ENCODE measurements at places on chromosomes 7 and 10. TPM values are rescaled to one million over a fixed set of nuclear protein-coding genes. Genes with fewer than 3 reads are reported as not detected.

FAM25G gene
- not detected for total RNA-seq

SEMA3E gene
- 1.1 TPM for total RNA-seq

MRLN gene
- total RNA-seq, result not detected

SHTN1 gene
- 1.4 TPM for total RNA-seq

ADCY1 gene
- total RNA-seq, result 0.18 TPM

- no peaks in the 10 kb centered on the region for H3K36me3 ChIP-seq
- H3K4me3 ChIP-seq, result no peak overlapping the region
- H3K4me1 ChIP-seq, result no peaks in the 10 kb centered on the region
Observed at GRCh38 chr7:146090023-146090645, 26.5 kb upstream of the CNTNAP2 start.

- peak overlapping the region; percentile 51 for H3K4me3 ChIP-seq
- H3K27me3 ChIP-seq, result no peaks in the 10 kb centered on the region
- peak overlapping the region; percentile 10 for H3K27ac ChIP-seq
- H3K4me1 ChIP-seq, result peaks cover 2% of the 10 kb centered on the region
Observed at GRCh38 chr7:20331910-20332813, 1.5 kb downstream of the ITGB8 start.

GRCh38 chr10:57224811-57225210 is 863.8 kb upstream of the ZWINT start:
- H3K4me1 ChIP-seq, result no peaks in the 10 kb centered on the region
- no peak overlapping the region for H3K4me3 ChIP-seq
- H3K27ac ChIP-seq, result no peak overlapping the region
- H3K27me3 ChIP-seq, result no peaks in the 10 kb centered on the region
- H3K36me3 ChIP-seq, result no peaks in the 10 kb centered on the region
- no peak for DNase-seq

GRCh38 chr10:15439341-15439842 is 68.3 kb upstream of the FAM171A1 start:
- no peak overlapping the region for H3K27ac ChIP-seq
- no peaks in the 10 kb centered on the region for H3K36me3 ChIP-seq
- peaks cover 8% of the 10 kb centered on the region for H3K27me3 ChIP-seq
- H3K4me3 ChIP-seq, result peak overlapping the region; percentile 9
- DNase-seq, result peak; percentile 11

DNA sequence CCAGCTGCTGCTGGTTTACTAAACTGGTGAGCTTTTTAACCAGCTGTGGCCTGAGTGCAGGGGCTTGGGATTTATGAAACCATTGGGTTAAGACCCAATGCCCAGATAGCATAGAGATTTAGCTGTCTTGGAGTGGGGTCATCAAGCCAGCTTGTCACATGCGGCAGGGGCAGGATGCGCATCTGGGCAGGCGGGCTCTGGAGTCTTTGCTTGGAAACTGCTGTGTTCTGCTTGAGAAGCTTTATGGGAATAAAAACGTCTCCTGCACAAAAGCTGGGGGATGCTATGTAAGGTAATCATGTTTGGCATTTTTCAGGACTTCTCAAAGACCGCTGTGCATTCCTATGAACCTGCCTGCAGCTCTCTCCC is 136.3 kb downstream of the MAPK8 start:
- peaks cover 3% of the 10 kb centered on the region for H3K36me3 ChIP-seq
- peaks cover 6% of the 10 kb centered on the region for H3K4me1 ChIP-seq
- no peak for DNase-seq

GRCh38 chr10:110171032-110171431 is 36.4 kb upstream of the MXI1 start:
- no peak overlapping the region for H3K4me3 ChIP-seq
- H3K27ac ChIP-seq, result no peak overlapping the region
- no peak for DNase-seq
- no peaks in the 10 kb centered on the region for H3K4me1 ChIP-seq
- no peaks in the 10 kb centered on the region for H3K36me3 ChIP-seq

- H3K4me3 ChIP-seq, result no peak overlapping the region
- no peak for DNase-seq
Observed at GRCh38 chr7:148706368-148706767, 7.7 kb downstream of the CUL1 start.
